ENCODE measurements at places on chromosomes 13 and 19.

DNA sequence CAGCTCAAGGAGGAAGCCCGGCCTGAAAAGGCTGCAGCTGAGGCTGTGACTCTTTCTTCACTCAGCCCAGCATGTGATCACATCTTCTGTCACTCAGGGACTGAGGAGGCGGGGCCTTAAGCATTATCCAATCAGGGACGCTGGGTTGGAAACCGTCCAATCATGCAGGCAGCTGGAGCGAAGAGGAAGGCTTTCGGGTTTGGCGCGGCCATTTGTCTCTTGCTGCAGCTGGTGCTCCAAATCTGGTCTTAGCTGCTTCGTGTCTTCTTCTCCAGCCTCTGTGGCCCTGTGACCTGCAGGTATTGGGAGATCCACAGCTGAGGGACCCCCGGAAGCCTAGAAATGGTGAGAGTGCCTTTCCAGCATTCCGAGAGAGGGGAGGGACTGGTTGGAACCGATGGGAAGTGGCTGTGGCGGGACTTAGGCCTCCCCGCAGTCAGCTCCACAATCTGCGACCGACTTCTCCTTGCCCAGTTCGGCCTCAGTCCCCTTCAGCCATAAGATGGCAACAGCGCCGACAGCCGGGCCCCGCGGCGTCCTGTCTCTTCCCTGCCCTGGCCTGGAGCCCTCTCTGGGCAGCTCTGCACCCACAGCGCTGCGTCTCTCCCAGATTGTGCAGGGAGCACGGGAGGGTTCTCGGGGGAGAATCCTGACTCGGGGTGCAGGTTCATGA is at the start of gene ZNF90:
Gene ZNF90, plus strand, starts transcription at position 210 of the 673 bp plus-strand sequence. Its CDS starts 133 bp downstream, at position 343.
- peak; percentile 90 for DNase-seq

GRCh38 chr13:44622708-44623107 is 46.6 kb upstream of the TSC22D1 start:
- no peak for DNase-seq

DNA sequence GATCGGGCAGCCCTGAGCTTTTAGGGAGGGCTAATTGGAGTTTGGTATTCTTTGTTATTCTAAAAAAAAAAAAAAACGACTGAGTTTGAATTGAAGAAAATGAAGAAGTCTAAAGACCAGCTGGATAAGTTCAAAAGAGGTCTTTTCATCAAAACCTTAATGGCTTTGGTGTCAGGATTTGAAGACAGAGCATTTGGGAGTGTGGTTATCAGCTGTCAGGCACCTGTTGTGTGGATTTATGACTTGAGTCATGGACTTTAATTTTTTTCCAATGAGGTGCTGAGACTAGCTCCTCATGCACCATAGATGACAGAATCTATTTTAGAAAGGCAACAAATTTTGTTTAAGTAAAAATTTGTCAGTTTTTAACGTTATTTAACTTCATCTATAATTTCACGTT is 72.5 kb downstream of the FREM2 start:
- no peak for DNase-seq

DNA sequence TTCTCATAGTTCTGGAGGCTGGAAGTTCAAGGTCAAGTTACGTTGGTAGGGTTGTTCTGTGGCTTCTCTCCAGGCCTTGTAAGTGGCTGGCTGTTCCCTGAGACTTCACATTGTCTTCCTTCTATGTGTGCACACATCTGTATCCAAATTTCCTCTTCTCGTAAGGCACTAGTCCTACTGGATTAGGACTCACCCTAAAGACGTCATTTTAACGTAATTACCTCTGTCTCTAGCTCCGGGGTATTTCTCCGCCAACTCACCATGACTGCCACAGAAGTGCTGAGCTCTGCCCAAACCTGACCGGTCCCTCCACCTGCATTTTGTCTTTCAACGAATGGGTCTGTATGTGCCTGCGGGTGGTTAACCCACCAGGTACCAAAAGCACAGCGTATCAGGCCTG is 8.7 kb upstream of the SYDE1 start:
- DNase-seq: no peak

GRCh38 chr13:98352226-98352625 is 175.2 kb upstream of the RNF113B start:
- DNase-seq: no peak

DNA sequence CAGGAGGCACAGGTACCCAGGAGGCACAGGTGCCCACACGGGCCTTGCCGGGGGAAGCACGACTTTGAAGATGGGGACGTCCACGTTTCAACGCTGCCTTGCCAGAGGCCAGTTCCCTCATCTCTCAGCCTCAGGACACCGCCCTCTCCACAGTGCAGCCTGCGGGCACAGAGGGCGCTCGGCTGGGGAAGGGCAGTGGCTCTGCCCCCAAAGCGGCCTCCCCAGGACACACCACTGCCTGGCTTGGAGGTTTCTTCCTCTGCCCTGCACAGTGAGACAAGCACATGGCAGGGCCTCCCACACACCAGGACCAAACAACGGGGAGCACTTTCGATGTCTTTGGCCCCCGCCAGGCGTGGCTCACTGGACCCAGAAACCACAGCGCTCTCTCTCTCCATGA is 73.0 kb downstream of the RASA3 start:
- DNase-seq: no peak

GRCh38 chr13:40207001-40207478 is 459.4 kb downstream of the FOXO1 start:
- DNase-seq: no peak

DNA sequence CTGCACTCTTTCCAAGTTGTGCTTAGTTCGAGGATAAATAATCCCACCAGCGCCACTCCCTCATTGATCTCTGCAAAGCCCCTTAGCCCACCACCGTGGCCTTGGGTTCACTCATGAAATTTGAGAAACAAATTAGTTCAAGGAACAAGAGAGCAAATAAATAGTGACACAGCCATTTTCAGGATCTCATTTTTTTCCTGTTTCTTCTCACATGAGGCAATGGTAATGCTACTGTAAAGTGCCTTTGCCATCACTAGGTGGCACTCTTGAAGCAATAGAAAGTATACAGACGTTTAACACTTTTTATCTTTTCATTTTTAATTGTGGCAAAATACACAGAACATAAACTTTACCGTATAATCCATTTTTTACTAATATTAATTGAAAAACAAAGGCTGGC is 76.8 kb upstream of the ZNF835 start:
- no peak for DNase-seq

DNA sequence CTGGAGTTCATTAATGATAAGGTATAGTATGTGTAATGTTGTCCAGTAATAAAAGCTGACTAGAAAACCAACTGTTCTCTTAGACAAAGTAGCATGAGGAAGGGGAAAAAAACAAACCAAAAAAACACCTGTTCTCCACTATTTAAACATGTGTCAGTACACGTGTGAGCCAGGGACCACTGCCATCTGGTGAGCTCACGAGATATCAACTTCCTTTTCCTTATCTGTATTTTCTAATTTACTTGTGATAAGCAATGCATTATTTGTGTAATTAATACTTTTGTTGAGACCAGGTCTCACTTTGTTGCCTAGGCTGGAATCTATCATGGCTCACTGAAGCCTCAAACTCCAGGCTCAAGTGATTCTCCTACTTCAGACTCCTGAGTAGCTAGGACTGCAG is 4.3 kb upstream of the SIX5 start:
- no peak for DNase-seq

- no peak for DNase-seq
Measured at GRCh38 chr13:42272804-42273175, 838 bp downstream of the AKAP11 start.

All from stimulated activated CD4-positive, alpha-beta T cell treated with anti-CD3 and anti-CD28 coated beads, Interleukin-4, amount 100 ng/mL, for 24 hours (primary cell).